ENCODE measurements at places on chromosomes 1 and 21. TPM values are rescaled to one million over a fixed set of nuclear protein-coding genes. Genes with fewer than 3 reads are reported as not detected.

The OLIG2 gene
- total RNA-seq: not detected

The HMCN1 gene
- total RNA-seq: 106 TPM

The TRAF3IP3 gene
- 0.65 TPM for total RNA-seq

The SYT2 gene
- total RNA-seq: not detected

The DPH2 gene
- total RNA-seq: 15.6 TPM

The COL11A1 gene
- 0.45 TPM for total RNA-seq

The FAM163A gene
- not detected for total RNA-seq

The SH2D2A gene
- not detected for total RNA-seq

The HHIPL2 gene
- 0.18 TPM for total RNA-seq

The APOBEC4 gene
- not detected for total RNA-seq

The ACTN2 gene
- total RNA-seq: 0.18 TPM

The CD244 gene
- total RNA-seq: not detected

Data from fibroblast of the aortic adventitia (primary cell).